ENCODE measurements at places on chromosomes 2 and 18.
A peak's percentile ranks its signal among the peaks of the same experiment; 100 is the strongest.

DNA sequence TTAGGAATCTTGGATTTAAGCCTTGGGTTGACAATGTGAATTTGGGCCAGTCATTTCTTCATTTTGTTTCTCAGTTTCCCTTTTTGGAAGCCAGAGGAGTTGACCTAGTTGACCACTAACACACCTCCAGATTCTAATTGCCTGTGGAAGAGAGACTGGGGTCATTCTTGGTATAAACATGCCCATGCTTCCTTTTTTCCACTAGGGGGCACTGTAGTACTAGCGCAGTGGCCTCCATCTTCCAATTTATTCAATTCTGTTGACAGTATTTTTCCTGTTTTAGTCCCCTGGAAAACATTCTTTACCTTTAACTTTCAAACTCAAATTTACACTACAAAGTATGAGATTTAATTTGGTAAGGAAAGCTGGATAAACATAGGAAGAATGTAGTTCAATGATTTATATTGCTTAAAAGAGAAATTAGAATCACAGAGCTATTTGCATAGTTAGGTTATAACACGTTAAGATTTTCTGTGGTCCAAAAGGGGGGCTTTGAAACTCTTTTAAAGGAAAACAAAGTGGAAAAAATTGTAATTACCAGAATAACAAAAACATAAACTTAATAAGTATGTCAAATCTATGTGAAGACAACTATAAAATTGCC lies 57.5 kb upstream of the AGPS start:
- peak; percentile 85 for DNase-seq

GRCh38 chr2:43576981-43577892 lies 18.6 kb downstream of the THADA start:
- peak; percentile 85 for DNase-seq

DNA sequence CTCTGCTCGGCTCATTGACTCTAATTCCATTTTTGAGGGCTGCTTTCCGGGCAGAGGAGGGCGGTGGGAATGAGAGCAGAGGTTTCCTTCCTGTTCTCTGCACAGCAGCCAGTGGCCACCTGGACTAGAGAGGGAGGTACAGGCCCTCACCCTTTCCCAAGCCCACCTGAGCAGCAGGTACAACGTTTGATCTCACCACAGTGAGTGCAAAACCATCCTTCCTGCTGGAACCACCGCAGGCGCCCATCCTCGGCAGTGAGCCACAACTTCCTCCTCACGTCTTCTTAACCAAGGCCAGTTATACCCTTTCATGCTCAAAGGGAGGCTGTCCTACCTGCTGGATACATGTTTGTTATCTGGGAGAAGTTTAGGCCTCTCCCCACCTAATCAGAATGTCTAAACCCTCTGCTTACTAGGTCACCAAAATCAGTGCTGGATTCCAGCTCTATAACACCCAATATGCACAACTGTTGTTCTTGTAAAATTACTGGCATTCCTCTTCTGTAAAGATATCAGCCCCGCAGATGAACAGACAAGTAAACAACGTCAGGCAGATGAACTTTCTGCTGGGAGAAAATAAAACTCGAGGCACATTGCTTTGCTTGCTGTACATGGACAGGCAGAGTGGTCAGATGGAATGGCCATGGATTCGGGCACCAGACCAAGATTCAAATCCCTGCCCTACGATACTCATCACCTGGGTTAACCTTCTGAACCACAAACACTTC lies 191.4 kb downstream of the SH3RF3 start:
- DNase-seq, result no peak

- DNase-seq, result peak; percentile 91
These were observed 954 bp upstream of the CTDSP1 start for GRCh38 chr2:218398437-218399390.

Data from hematopoietic multipotent progenitor cell treated with erythropoietin and hydrocortisone succinate and interleukin-3 and kit ligand, for 4 days (in vitro differentiated cells).